ENCODE measurements at places on chromosomes 11 and 22. TPM values are rescaled to one million over a fixed set of nuclear protein-coding genes. Genes with fewer than 3 reads are reported as not detected.

Gene ANKK1
- 0.38 TPM for polyA plus RNA-seq

Gene NPAS4
- polyA plus RNA-seq: 0.73 TPM

Gene RTN4R
- 41.3 TPM for polyA plus RNA-seq

Gene FDX1
- polyA plus RNA-seq: 3.7 TPM

Gene APBB1
- polyA plus RNA-seq: 44.7 TPM

DNA sequence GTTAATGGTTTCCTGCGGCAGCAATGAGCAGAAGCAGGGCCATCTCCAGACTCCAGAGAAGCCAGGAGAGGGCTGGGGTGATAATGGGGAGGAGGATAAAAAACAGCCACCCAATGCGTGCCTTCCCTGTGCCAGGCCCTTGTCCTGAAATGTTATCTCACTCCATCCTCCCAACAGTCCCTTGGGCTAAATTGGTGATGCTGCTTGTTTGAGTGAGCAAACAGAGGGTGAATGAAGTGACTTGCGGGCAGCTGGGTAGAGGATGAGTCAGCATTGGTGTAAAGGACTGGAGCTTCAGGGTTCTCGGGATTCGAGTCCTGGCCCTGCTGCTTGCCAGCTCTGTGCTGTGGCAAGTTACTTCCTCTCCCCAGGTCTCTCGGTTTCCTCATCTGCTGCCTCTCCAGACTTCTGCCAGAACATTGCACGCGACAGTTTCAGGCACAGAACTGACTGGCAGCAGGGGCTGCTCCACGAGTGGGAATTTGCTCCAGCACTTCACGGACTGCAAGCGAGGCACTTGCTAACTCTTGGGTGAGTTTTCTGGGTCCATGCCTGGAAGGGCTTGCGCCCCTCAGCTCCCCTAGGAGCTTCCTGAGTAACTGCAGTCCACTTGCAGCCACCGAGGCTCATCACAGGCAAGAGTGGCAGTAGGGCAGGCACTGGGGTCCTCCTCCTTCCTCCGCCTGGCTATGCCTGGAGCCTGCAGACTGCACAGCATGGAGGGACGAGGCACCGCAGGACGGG lies at the start of gene P2RY6:
P2RY6 (plus strand) TSS at position 403 of the 744 bp plus-strand sequence. CDS start 24,181 bp downstream, outside the sequence.
- peaks cover 8% of the 10 kb centered on the region for H3K4me1 ChIP-seq
- H3K4me3 ChIP-seq: no peak within 1 kb of the TSS
- H3K27me3 ChIP-seq: no peaks in the 10 kb centered on the region
- no peaks in the 10 kb centered on the region for H3K36me3 ChIP-seq

DNA sequence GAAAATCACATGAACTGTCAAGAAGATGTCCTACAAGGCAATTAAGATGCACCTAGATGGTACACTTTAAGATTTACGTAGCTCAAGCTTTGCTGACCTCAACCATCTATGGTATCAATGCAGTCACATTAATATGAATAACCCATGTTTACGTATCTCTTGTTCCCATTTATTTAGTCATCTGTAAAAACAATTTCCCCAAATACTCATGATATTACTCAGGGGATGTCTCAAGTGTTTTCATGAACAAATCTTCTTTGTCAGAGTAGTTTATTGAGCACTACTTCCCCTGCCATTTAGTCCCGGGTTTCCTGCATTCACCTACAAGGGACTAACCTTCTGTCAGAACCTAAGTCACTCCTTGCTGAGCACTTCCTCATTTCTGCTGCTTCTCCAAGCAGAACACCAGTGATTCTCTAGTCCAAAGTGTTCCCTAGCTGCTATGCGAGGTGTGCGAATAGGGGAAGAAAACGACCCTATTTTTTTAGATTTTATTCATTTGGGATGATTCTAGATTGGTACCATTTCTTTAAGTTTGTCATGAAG lies 554.3 kb upstream of the LRRC4C start:
- no peaks in the 10 kb centered on the region for H3K4me1 ChIP-seq
- H3K27me3 ChIP-seq: no peaks in the 10 kb centered on the region
- H3K4me3 ChIP-seq: no peak overlapping the region

Gene MS4A2
- polyA plus RNA-seq: not detected

DNA sequence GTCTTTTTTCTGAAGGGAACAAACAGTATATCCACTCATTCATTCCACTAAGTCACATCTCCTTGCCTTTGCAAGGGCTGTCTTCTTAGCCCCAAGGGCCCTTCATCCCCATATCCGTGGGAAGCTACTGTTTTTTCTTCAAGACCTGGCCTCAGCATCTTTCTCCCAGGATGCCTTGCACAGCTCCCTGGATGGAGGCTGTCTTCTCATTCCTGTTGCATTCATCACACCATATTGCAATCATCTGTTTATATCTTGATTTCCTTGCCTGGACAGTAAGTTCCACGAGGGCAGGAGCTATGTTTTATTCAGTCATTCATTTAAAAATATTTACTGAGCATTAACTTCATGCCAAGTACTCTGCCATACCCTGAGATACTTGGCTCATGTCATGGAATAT lies 29.3 kb upstream of the NECTIN1 start:
- no peaks in the 10 kb centered on the region for H3K4me1 ChIP-seq
- no peaks in the 10 kb centered on the region for H3K36me3 ChIP-seq
- no peak overlapping the region for H3K4me3 ChIP-seq
- no peak overlapping the region for H3K27ac ChIP-seq
- H3K27me3 ChIP-seq: no peaks in the 10 kb centered on the region

Gene CCDC89
- not detected for polyA plus RNA-seq

DNA sequence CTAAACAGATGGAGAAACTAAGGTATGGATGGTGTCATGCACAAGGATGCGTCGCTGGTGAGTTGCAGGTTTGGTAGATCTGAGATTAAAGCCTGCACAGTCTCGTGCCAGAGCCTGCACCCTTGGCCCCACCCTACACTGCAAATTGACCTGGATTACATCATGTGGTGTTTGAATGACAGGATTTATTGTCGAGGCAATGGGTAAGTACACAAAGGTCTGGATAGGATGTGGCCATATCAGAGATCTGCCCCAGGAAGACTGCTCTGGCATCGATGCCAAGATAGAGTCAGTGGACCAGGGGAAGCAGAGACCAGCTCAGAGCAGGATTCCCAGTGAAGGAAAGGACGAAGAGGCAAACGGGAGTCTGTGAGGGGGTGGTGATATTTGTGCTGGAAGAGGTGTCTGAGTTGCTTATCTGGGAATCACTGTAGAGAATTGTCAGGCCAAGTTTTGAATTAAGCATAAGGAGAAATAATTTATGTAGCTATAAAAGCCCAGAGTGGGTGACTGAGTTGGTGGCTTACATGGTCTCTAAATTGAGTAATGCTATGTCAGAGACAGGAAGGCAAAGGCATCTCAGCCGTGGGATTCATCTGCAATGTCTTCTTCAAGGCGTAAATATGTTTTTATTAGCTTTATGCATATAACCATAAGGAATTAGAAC lies 499.6 kb upstream of the B3GAT1 start:
- no peak for DNase-seq
- no peaks in the 10 kb centered on the region for H3K36me3 ChIP-seq
- H3K4me3 ChIP-seq: no peak overlapping the region
- no peak overlapping the region for H3K27ac ChIP-seq
- H3K4me1 ChIP-seq: no peaks in the 10 kb centered on the region

DNA sequence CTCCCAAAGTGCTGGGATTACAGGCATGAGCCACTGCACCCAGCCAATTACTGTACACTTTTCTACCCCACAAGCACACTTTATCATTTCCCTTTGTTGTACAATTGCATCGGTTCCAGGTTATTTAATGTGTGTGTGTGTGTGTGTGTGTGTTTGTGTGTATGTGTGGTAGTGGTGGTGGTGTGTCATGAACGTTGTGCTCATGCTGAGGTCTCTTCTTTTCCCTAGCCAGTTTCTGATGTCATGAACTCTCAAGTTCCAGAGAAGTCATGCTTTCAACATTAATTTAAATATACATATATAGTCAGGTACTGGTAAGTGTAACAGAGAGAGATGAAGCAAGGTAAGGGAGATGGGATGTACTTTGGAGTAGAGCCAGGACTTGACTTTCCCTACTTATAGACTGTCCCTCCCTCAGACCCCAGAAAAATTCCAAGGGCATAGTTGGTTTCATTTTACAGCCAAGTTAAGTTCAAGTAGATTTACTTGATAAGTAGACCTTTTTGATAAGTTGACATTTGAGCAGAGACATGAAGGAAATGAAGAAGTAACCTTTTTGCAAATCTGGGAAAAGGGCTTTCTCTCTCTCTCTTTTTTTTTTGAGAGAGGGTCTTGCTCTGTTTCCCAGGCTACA lies 42.7 kb downstream of the WEE1 start:
- peaks cover 2% of the 10 kb centered on the region for H3K27me3 ChIP-seq
- H3K36me3 ChIP-seq: no peaks in the 10 kb centered on the region
- no peak for DNase-seq
- H3K4me1 ChIP-seq: peaks cover 5% of the 10 kb centered on the region
- H3K27ac ChIP-seq: no peak overlapping the region

Gene LUZP2
- polyA plus RNA-seq: 0.79 TPM

DNA sequence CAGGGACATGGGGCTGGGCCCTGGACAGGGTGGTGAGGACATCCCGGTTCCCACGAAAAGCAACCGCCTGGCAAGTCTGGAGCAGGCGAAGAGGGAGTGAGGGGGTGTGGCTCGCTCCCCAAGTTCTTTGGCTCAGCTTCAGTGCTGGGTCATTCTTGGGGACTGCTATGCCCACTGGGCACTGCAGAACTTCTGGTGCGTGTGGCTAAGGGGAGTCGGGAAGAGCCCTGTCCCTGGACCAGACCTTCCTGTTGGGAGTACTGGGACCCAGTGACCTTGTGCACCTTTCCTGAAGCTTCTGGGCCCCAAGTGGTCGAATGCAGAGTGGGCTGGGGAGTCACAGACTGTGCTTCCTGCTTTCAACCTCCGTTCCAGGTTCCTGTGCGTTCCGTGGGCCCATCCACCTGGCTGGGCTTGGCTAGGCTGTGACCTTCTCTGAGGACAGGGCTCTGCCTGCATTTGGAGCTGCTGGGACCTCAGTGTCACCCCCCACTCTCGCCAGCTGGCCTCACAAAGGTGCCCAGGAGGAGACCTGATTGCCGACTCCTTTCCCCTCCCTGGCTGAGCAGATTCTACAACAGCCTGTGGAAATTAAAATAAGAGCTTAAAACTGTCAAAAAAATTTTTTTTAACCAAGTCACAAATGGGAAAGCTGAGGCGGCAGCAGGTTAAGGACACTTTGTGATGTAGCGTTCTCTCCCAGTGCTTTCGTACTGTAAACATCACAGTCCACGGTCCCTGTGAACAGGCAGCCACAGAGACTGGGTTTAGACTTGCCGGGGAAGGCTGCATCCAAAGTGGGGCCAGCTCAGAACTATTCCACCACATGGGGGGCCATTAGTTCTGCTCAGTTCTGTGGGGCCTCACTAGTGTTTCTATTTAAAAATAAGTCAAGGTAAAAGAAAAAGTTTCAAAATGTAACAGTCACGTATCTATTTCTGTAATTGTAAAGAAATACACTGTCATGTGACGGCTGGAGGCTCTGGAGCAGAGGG lies 63.8 kb upstream of the WNT7B start:
- DNase-seq: no peak
- no peak overlapping the region for H3K27ac ChIP-seq
- H3K36me3 ChIP-seq: no peaks in the 10 kb centered on the region
- H3K4me3 ChIP-seq: no peak overlapping the region
- H3K27me3 ChIP-seq: peaks cover 19% of the 10 kb centered on the region
- no peaks in the 10 kb centered on the region for H3K4me1 ChIP-seq

- H3K36me3 ChIP-seq: no peaks in the 10 kb centered on the region
- no peak for DNase-seq
- H3K4me3 ChIP-seq: no peak overlapping the region
- no peaks in the 10 kb centered on the region for H3K4me1 ChIP-seq
Measured at GRCh38 chr11:75503531-75504099, 22.1 kb downstream of the GDPD5 start.

DNA sequence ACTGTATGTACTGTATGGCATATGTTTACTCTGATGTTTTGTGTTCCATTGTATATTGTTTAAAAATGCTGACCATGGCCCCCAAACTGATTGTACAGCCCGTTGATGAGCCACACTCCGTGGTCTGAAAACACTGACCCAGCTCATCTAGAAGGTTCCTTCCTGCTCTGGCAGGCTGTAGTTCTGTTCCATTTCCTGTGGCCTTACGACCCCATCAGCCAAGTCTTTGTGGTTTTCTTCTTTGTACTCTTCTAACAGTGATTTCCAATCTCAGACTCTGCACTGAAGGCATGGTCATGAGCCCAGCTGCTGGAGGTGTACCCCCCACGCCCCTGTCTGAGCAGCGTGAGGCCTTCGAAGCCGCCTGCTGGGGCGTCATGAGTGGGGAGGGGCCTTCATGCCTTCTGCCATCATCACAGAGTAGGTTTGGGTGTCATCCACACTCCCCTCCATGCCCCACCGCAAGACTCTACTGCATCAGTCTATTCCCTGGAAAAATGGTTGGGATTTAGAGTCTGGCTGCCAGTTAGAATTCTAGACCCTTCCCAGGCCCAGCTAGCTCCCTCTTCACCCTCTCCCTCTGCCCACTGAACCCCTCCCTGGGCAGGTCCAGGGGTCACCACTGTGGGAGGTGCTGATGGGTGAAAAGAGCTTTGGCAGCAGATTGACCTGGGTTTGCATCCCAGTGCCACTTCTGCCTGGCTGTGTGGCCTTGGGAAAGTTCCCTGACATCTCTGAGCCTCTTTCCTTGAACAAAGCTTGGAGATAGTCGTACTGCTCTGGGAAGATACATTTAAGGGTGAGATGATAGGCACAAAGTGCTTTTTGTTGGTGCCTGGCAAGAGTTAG lies 11.3 kb upstream of the C11orf96 start:
- H3K27me3 ChIP-seq: no peaks in the 10 kb centered on the region
- H3K4me3 ChIP-seq: no peak overlapping the region
- no peaks in the 10 kb centered on the region for H3K4me1 ChIP-seq

Gene FDXACB1
- polyA plus RNA-seq: 0.85 TPM

Measured in H1 (cell line).